Esophagus muscularis mucosa (tissue), 4 donors: ENCODE measurements at places on chromosomes 3 and 15. TPM values are rescaled to one million over a fixed set of nuclear protein-coding genes. Genes with fewer than 3 reads are reported as not detected.

GRCh38 chr15:83106994-83107840, at the start of gene TM6SF1:
Gene TM6SF1 (plus strand): TSS chr15:83107645. CDS start chr15:83107681, 36 bp downstream.
- DNase-seq: no peak

GRCh38 chr3:113428581-113428980, 12.7 kb downstream of the CFAP44 start:
- no peak for DNase-seq

LSM3 gene
- 12.0 TPM for total RNA-seq

VGLL3 gene
- 26.2 TPM for total RNA-seq
